Aorta (tissue), 5 donors: ENCODE measurements at places on chromosomes 7 and 10. TPM values are rescaled to one million over a fixed set of nuclear protein-coding genes. Genes with fewer than 3 reads are reported as not detected.

The MMD2 gene
- total RNA-seq: not detected

The PTPN20 gene
- 8.2 TPM for total RNA-seq

The MSS51 gene
- 2.9 TPM for total RNA-seq

The ZNF775 gene
- 3.1 TPM for total RNA-seq

The EFCAB10 gene
- total RNA-seq: not detected

The CDC14C gene
- not detected for total RNA-seq

The PLCE1 gene
- total RNA-seq: 14.7 TPM

The H2BK1 gene
- not detected for total RNA-seq

The CFAP46 gene
- 0.42 TPM for total RNA-seq

GRCh38 chr10:103716206-103717160 is 138.9 kb downstream of the SH3PXD2A start:
- no peak for DNase-seq
- H3K36me3 ChIP-seq: no peaks in the 10 kb centered on the region
- no peaks in the 10 kb centered on the region for H3K27me3 ChIP-seq
- H3K4me1 ChIP-seq: no peaks in the 10 kb centered on the region
- no peak overlapping the region for H3K27ac ChIP-seq
- H3K4me3 ChIP-seq: no peak overlapping the region

DNA sequence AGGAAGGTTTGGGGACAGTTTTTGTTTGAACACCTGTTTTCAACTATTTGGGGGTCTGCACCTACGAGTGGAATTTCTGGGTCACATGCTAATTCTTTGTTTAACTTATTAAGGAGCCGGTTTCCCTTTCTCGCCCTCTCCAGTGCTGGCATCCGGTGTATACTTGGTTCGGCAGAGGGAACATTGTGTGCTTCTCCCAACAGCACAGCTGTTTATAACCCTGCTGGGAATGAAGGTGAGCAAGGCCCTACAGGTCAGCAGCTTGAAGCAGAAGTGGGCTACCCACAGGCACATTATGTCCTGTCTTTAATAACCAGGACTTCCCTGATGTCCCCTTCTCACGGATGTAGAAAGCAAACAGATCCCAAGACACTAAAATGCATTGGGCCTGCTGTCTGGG is 87.5 kb upstream of the PDCD4 start:
- no peaks in the 10 kb centered on the region for H3K27me3 ChIP-seq
- H3K4me1 ChIP-seq: no peaks in the 10 kb centered on the region
- no peak overlapping the region for H3K27ac ChIP-seq
- no peak for DNase-seq
- no peaks in the 10 kb centered on the region for H3K36me3 ChIP-seq
- no peak overlapping the region for H3K4me3 ChIP-seq

DNA sequence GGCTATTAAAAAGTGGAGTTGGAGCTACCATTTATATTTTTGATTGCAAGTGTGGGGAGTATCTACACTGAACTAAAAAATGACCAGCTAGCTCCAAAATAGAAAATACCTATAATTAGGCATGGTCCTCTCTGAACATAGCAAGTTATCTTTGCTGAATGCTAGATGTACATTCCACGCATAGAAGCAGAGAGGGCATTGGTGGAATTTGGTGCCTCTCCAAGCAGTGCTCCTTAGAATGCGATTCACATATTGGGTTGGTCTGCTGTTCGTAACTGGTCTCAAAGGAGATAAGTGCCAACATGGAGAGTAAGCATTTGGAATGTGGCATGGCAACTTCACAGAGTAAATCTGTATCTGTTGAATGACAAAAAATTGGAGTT is 196.2 kb downstream of the PTN start:
- no peaks in the 10 kb centered on the region for H3K27me3 ChIP-seq
- DNase-seq: no peak
- no peak overlapping the region for H3K27ac ChIP-seq
- no peaks in the 10 kb centered on the region for H3K4me1 ChIP-seq

GRCh38 chr7:117270371-117270770 is 52.5 kb downstream of the WNT2 start:
- no peaks in the 10 kb centered on the region for H3K4me1 ChIP-seq
- no peak overlapping the region for H3K27ac ChIP-seq
- H3K27me3 ChIP-seq: no peaks in the 10 kb centered on the region
- no peaks in the 10 kb centered on the region for H3K36me3 ChIP-seq
- H3K4me3 ChIP-seq: no peak overlapping the region

GRCh38 chr7:141915565-141915964 is 634 bp upstream of the OR9A4 start:
- no peak for DNase-seq
- H3K4me1 ChIP-seq: no peaks in the 10 kb centered on the region
- no peak overlapping the region for H3K4me3 ChIP-seq
- no peak overlapping the region for H3K27ac ChIP-seq
- H3K27me3 ChIP-seq: no peaks in the 10 kb centered on the region
- H3K36me3 ChIP-seq: no peaks in the 10 kb centered on the region

DNA sequence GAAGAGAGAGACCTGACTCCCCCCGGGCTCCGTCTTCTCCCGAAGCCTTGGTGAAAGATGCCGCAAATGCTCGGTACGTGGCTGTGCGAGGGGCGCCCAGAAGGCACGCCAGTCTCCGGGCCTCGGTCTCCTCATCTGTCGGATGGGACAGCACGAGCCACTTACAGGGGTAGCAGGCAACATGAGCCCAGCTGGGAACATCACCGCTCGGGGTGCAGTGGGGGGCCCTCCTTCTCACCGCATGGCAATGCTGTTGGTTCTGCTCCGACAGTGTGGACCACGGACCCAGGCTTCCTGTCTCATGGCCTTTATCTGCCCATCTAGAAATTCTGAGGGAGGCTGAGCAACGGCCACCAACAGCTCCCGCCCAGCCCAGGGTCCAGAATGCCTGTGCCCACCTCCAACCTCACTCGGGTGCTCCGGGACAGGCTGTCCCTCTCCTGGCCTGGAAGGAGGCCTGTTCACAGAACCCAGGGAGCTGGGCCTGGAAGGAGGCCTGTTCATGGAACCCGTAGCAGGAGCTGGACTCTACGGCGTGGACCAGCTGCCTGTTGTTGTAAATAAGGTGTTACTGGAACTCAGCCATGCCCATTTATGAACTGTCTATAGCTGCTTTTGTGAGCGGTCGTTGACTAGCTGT is 15.8 kb downstream of the ADAP1 start:
- H3K27me3 ChIP-seq: no peaks in the 10 kb centered on the region
- no peaks in the 10 kb centered on the region for H3K4me1 ChIP-seq
- H3K4me3 ChIP-seq: no peak overlapping the region
- no peaks in the 10 kb centered on the region for H3K36me3 ChIP-seq
- DNase-seq: peak; percentile 35
- H3K27ac ChIP-seq: no peak overlapping the region

GRCh38 chr10:54284526-54285193 is 516.4 kb downstream of the PCDH15 start:
- no peak for DNase-seq
- H3K27me3 ChIP-seq: no peaks in the 10 kb centered on the region
- H3K4me3 ChIP-seq: no peak overlapping the region

- no peak for DNase-seq
- H3K27me3 ChIP-seq: no peaks in the 10 kb centered on the region
- H3K4me3 ChIP-seq: no peak overlapping the region
- no peak overlapping the region for H3K27ac ChIP-seq
- H3K4me1 ChIP-seq: no peaks in the 10 kb centered on the region
Observed at GRCh38 chr7:17772581-17773288, 167.6 kb downstream of the SNX13 start.

- H3K27ac ChIP-seq: no peak overlapping the region
- H3K36me3 ChIP-seq: no peaks in the 10 kb centered on the region
- H3K4me1 ChIP-seq: no peaks in the 10 kb centered on the region
- H3K4me3 ChIP-seq: no peak overlapping the region
- no peaks in the 10 kb centered on the region for H3K27me3 ChIP-seq
Observed at GRCh38 chr7:119664601-119665000, 608.4 kb upstream of the KCND2 start.

DNA sequence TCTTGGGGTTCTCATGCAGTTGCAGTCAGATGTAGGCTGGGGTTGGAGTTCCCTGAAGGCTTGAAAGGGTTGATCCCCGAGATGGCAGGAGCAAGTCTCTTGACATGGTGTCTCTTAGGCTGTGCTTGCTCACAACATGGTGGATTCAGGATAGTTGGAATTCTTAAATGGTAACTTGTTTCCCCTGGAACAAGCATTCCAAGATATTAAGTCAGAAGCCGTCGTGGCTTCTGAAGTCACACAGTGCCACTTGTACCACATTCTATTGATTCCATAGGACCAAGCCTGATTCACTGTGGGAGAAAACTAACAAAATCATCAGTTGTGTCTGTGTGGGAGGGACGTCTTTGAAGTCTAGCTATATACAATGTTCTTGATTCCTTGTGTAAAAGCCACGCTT is 3.5 kb upstream of the SLC35B4 start:
- no peaks in the 10 kb centered on the region for H3K27me3 ChIP-seq
- DNase-seq: no peak
- no peak overlapping the region for H3K27ac ChIP-seq

DNA sequence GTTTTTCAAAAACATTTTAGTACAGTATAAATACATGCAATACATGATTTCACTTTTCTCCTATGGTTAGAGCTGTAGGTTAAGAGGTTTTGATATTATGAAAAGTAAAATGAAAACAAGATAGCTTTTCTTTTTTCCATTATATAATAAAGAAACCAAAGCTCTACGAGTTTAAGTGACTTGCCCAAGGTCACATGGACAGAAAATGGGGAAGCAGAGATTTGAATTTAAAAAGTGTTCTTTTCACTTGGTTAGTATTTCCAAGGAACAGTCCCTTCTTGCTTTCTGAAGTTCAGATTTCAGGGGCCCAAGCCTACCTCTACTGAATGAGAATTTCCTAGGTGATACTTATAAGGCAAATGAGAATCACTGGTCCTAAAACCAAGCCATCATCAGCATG is 13.2 kb upstream of the MAP3K8 start:
- H3K27ac ChIP-seq: no peak overlapping the region
- H3K27me3 ChIP-seq: no peaks in the 10 kb centered on the region

GRCh38 chr10:95217476-95217875 is 23.4 kb downstream of the ACSM6 start:
- DNase-seq: no peak
- H3K4me3 ChIP-seq: no peak overlapping the region
- no peak overlapping the region for H3K27ac ChIP-seq
- no peaks in the 10 kb centered on the region for H3K27me3 ChIP-seq

- H3K4me3 ChIP-seq: no peak overlapping the region
- H3K27me3 ChIP-seq: peaks cover 4% of the 10 kb centered on the region
- H3K4me1 ChIP-seq: no peaks in the 10 kb centered on the region
- no peak overlapping the region for H3K27ac ChIP-seq
- H3K36me3 ChIP-seq: no peaks in the 10 kb centered on the region
Observed at GRCh38 chr10:33396279-33396678, 61.8 kb upstream of the NRP1 start.

GRCh38 chr10:109769966-109770365 is 153.3 kb downstream of the XPNPEP1 start:
- H3K27ac ChIP-seq: no peak overlapping the region
- no peak for DNase-seq
- no peak overlapping the region for H3K4me3 ChIP-seq

DNA sequence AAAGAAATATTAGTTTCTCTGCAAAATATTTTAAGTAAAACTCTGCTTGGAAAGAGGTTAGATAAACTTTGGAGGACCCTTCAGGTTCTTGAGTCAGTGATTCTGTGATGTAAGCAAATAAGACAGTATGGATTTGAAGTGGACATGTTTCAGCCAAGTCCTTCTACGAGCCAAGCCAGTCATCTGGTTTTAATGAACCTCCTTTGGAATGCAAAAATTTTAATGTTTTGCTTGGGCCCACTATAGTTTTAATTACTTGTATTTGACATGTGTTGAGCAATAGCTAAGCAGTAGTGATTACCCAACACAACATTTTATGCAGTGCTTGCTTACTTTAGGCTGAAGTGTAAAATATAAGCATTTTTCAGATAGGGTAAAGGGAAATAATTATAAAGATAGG is 296.3 kb upstream of the SEMA3D start:
- no peaks in the 10 kb centered on the region for H3K36me3 ChIP-seq
- DNase-seq: no peak
- H3K4me3 ChIP-seq: no peak overlapping the region

DNA sequence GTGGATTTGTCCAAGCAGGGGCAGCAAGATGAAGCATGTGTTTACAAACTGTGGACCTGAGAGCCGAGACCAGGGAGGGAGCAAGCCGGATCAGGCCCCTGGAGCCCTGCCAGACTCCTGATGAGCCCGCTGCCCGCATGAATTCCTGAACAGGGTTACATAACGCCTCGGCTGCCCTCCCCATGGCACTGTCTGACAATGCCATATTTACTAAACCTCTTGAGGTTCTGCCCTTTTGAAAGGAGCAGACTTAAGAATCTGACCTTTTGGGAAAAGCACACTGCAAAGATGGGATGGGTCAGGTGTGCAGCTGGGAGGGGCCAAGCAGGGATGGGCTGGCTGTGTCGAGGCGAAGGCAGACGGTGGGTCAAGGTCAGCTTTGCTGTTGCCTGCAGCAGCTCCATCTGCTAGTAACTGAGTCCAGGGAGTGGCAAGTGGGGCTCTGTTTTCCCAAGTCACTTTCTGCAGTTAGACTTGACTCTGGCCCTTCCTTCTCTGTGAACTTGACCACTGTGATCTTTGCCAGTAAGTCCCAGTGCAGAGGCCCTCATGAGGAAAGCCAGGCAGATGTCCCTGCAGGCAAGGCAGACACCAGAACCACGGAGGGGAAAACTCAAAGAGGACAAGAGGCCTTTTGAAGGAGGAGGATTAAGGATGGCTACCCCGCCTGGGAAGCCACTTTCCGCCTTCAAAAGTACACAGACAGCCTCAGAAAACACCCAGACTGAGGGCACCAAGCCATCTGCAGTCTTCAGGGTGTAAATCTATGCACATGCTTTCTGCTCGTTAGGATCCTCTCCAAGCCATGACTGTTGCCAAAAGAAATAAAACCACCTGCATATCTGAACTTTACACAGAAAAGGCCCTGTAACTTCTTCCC is 175.8 kb downstream of the TNS3 start:
- H3K36me3 ChIP-seq: no peaks in the 10 kb centered on the region
- DNase-seq: peak; percentile 80
- H3K27ac ChIP-seq: no peak overlapping the region
- H3K4me1 ChIP-seq: peaks cover 1% of the 10 kb centered on the region

DNA sequence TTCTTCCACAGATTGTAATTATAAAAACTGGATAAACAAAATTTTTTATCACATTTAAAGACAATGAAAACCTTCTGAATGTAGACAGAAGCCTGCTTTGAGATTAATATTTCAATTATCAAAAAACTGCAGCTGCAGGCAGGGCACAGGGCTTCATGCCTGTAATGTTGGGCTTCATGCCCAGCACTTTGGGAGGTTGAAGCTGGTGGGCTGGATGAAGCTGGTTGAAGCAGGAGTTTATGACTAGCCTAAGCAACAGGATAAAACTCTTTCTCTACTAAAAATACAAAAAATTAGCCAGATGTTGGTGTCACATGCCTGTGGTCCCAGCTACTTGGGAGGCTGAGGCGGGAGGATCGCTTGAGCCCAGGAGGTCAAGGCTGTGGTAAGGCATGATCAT is 41.2 kb downstream of the PDZD8 start:
- H3K27me3 ChIP-seq: no peaks in the 10 kb centered on the region
- H3K4me3 ChIP-seq: no peak overlapping the region
- no peak for DNase-seq
- no peak overlapping the region for H3K27ac ChIP-seq

GRCh38 chr10:116886772-116887171 is 37.5 kb downstream of the ENO4 start:
- no peak for DNase-seq
- no peak overlapping the region for H3K27ac ChIP-seq
- H3K4me1 ChIP-seq: peaks cover 2% of the 10 kb centered on the region
- no peak overlapping the region for H3K4me3 ChIP-seq
- H3K27me3 ChIP-seq: no peaks in the 10 kb centered on the region
